ENCODE measurements at places on chromosomes 7 and 10. TPM values are rescaled to one million over a fixed set of nuclear protein-coding genes. Genes with fewer than 3 reads are reported as not detected.

Gene OR2F1
- not detected for total RNA-seq

DNA sequence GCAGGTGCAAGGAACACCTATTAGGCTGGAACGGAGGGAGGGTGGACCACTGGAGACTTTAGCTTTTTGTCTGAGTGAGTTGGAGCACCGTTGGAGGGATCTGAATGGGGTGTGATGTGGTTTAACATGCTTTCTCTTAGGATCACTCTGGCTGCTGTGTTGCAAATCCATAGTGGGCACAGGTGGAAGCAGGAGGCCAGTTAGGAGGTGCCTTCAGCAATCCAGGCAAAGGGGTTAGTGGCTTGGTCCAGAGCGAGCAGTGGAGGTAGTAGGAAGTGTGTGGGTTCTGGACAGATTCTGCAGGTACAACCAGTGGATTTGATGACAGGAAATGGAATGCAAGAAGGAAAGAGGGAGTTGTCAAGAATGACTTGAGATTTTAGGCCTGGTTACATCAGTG is 95.0 kb downstream of the MMRN2 start:
- peaks cover 4% of the 10 kb centered on the region for H3K4me1 ChIP-seq
- DNase-seq, result no peak
- no peak overlapping the region for H3K27ac ChIP-seq

- H3K27me3 ChIP-seq, result no peaks in the 10 kb centered on the region
- H3K4me3 ChIP-seq, result no peak overlapping the region
- H3K36me3 ChIP-seq, result no peaks in the 10 kb centered on the region
- no peak overlapping the region for H3K27ac ChIP-seq
These were observed 88.7 kb upstream of the NRP1 start for GRCh38 chr10:33423154-33423529.

DNA sequence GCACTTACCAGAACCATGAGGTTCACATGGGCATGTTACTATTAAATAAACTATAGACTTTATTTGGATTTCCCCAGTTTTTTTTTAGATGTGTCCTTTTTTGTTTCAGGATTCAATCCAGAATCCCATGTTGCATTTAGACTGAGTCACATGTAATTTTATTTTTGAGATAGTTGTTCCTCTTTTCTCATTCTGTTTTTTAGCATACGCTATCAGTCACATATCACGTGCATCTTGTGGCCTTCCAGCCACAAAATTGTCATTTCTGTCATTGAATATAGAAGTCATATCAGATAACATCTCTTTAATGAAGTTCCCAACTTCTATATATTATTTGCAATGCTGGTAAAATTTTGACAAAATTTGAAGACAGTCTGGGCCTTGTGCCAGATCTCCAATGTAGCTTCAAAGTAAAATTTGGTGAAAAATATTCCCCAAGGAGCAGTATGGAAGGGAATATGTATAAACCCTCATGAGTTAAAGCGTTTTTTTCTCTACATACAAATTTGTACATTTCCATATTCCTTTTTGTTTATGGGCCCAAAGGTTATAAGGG is 132.3 kb upstream of the MKI67 start:
- H3K4me1 ChIP-seq, result no peaks in the 10 kb centered on the region
- no peak for DNase-seq
- no peaks in the 10 kb centered on the region for H3K27me3 ChIP-seq
- no peaks in the 10 kb centered on the region for H3K36me3 ChIP-seq
- H3K27ac ChIP-seq, result no peak overlapping the region
- no peak overlapping the region for H3K4me3 ChIP-seq
